ENCODE measurements at places on chromosomes 2 and 18.

DNA sequence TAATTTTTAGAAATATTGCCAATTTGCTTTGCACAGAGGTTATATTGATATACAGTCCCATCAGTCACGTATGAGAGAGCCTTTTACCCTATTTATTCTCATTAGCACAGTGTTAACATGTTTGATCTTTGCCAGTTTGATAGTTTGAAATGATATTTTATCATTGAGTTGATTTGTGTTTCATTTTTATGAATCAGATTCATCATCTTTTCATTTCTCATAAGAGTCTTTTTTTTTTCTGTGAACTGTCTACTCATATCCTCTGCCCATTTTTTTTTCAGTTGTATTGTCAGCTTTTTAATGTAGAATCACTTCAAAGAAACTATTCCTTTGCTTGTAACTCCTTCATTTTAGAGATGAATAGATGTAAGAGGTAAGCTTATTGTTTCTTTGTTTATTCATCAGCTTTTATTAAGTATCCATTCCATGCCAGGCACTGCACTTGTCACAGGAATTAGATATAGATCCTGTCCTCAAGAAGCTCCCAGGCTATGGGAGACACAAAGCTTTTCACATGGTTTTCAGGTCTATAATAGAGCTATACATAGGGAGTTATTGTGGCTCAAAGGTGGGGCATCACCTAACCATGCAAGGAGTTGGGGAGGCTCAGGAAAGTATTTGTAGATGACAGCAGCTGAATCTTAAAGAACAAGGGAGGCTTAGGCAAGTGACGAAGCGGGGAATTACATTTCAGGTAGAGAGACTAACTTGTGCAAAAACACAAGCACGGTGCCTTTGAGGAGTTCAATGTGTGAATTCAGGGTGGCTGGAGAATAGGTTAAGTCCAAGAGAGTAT lies 42.1 kb downstream of the CD28 start:
- no peak for DNase-seq

GRCh38 chr2:180205621-180206235 lies 198.6 kb upstream of the CWC22 start:
- no peak for DNase-seq

DNA sequence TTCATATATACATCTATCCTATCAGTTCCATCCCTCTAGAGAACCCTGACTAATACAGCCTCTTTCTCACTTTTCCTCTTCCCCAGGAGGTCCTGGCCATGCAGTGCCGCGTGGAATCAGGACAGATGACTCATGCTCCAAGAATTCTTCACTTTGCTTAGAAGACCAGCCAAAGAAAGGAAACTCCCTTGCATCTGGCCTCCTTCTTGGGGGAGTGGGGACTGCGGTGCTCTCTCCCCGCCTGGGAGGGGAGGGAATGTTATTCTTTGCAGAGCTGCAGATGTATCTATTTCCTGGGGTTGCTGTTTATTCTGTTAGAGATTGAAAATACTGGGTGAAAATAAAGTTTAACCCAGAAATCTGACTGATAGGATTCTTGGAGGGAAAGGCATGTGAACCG lies 111.5 kb upstream of the SH3BP4 start:
- no peak for DNase-seq

DNA sequence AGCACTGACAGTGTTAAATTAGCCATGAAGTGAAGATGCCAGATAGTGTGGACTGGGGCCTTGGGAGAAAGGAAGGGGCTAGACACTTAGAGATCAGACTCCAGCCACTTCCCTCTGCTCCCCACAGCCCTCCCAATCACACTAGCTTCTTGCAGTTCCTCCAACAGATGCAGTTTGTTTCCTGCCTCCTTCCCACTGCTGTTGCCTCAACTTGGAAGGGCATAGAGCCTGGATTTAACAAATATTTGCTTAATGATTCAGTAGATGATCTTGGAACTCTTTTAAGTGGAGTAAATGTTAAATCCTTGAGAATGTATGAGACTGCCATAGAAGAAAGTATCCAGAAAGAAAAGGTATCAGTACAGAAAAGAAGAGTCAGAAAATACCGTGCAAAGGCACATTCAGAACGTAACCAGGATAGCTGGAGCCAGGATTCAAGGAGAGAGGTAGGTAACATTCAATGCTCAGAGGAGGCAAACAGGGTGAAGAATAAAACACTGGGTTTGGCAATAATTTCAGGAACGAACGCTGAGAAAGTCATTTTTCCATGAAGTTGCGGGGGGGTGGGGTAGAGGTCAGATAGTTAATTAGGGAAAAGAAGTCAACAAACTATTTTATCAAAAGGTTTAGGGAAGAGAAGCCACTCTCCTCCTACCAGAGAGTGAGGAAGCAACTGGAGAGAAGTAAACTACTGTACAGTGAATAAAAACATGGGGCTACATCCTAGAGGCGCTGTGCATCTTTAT lies 1.3 kb upstream of the BZW1 start:
- DNase-seq = no peak

DNA sequence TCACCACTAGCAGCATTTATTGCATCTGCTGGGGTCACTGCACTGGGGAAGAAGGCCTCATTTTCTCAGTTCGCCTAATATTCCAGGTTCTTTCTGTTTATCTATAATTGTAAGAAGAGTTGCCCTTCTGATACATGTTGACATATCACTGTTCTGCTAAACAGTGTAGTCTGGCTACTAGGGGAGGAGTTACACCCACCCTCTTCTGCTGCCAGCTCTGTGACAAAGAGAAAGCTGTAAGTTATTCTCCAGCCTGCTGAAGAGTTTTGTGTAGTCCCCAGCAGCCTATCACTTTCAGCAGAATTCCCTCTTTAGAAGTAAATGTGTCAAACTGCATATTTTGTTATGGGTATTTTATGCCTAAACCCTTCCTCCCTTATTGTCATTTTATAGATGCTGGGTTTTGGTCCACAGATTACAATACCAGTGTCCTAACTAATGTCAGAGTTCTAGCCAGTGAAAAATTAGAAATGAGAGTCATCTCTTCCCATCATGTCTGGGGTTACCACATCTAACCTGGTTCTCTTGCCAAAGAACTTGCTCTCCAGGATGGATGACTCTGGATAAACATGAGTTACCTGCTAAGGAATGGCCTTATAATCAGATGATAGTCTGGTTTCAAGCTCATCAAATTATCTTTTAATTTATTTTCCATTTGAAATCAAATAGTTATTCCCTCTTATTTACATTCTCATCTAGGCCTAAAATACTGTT lies 5.6 kb upstream of the MBOAT2 start:
- DNase-seq = no peak

GRCh38 chr2:98505311-98505808 lies 60.7 kb downstream of the INPP4A start:
- DNase-seq = no peak

DNA sequence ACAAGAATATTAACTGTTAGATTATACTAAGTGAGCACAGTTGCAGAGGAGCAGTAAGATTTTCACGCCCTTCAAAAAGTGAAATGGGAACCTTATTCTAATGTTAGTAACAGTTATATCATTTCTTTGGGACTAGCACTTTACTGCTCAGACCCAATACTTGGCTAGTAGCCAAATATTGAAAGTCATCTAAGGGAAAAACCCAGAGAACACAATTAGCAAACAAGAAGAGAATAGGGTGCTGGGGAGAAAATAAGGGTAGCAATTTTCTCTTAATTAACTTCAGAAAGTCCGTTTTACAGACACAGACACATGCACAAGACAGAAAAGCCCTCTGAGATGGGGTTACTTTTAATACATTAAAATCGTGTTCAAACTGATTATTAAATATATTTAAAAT lies 71.8 kb downstream of the ID2 start:
- no peak for DNase-seq

DNA sequence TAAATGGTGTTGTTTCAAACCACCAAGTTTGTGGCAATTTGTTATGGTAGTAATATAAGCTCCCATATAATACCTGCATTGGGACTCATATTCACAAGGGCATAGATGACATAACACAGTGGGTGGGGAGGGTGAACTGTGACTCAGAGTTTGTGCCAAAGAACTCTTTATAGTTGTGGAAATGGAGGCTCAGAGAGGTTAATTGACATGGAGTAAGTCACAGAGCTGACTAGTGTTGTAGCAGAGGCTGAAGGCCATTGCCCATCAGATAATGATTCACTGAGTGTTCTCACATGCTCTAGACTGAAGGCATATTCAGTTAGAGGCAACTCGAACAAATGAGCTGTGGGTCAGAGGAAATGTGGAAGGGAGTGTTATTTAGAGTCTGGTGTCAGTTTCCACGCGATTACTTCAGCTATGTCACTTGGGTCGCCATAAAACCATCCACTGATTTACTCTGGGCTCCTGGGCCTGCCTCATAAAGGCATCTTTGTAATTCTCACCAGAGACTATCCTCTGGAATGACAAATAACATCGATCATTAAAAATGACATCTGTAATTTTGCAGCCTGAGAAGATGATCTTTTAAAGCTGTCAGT lies 264.7 kb downstream of the CCDC85A start:
- DNase-seq = no peak

DNA sequence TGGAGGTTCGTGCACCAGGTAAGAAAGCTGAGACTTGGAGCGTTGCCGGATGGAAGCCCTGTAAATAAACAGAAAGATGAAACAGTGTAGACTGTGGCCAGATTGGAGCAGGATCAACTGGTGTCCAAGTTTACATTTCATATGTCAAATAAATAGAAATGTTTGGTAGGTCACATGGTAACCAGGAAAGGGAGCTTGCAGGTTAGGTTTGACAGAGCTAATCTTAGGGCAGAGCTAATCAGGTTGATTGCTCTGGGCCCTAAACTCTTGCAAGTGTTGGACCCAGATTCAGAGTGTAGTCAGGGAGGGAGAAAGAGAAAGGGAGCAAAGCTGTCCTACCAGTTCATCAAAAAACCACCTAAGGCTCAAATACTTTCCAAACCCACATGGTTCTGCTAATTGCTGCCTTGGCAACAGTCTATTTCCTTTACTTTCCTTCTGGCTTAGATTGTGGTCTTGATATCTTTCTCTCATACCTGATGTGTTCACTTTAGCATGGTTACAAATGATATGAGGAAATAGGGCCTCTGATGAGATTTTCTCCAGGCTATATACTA lies 63.2 kb downstream of the G6PC2 start:
- no peak for DNase-seq

DNA sequence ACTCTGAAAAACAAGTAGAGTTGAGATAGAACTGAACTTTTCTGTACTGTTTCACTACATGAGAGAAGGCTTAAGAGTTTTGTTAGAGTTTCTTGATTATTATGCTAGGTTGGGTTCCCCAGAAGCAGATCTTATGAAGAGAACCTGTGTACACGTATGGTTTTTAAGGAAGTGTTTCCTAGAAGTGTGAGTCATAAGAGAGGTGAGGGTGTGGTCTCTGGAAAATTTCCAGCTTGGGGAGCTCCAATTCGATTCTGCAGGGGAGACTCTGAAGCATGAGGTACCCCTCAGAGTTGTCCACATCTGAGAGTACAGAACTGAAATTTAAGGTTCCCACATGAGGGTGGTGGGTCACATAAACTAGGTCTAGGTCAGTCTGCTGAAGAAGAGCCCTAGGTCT lies 83.3 kb upstream of the MAP2 start:
- DNase-seq = no peak

DNA sequence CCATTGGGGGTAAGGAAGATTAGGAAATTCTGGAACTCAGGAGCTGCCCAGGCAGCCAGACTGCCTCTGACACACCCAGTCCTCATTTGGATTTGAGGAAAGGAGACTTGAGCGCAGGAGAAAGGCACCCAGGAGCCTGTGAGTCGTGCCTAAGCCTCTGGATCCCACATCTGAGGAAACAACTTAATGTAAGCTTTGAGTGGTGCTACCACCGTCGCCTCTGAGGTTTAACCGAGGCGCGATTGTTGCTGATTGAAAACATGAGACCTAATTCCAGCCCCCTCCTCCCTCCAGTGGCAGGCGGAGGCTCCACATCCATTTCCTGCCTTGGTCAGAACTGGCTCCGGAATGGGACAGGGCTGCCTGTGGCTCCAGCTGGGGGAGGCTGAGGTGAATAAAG lies 176.7 kb upstream of the PKDCC start:
- no peak for DNase-seq

DNA sequence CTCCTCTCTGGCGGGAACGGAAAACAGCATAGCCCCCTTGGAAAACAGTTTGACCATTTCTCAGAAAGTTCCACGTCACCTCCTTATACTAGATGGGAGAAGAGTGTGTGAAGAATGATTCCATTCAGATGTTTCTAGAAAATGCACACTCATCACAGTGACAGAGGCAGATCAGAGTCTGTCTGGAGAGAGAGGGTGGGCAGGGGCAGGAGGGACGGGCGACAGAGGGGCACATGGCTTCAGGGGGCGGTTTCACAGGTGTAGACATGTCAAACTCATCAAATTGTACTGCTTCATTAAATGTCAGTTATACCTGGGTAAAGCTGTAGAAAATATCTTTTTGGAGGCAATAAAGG lies 88.8 kb upstream of the TAF1B start:
- no peak for DNase-seq

GRCh38 chr18:54647176-54647575 lies 56.1 kb downstream of the DYNAP start:
- DNase-seq = no peak

GRCh38 chr2:237281836-237282306 lies 132.1 kb downstream of the COL6A3 start:
- DNase-seq = no peak

DNA sequence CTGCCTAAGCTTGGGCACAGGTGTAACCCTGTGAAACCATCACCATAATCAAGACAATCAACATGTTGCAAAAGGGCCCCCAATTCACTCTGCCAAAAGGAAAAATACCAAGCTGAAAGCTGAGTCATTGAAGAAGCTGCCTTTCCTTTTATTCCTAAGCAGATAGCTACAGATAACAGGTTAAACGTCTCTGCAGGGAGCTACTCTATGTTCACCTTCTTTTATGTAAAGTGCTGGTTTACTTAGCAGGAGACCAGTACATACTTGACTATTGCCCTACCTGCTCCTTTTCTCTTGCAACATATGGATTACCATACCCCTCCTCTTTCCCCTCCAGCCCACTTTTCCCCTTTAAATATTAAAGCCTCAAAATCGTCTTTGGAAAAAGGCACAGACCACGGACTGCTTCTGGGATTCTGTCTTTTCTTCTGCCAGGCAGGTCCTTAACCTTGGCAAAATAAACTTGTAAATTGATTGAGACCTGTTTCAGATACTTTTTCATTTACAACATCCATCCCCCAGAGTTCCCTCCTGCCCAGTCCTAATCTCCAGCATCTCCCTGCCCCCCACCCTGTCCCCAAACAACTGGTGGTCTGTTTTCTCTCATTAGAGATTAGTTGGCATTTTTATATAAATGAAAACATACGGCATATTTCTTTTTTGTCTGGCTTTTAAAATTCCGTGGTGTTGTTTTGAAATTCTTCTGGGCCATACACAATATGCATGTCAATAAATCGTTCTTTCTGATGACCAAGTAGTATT lies 37.8 kb upstream of the LDLRAD4 start:
- DNase-seq = no peak

DNA sequence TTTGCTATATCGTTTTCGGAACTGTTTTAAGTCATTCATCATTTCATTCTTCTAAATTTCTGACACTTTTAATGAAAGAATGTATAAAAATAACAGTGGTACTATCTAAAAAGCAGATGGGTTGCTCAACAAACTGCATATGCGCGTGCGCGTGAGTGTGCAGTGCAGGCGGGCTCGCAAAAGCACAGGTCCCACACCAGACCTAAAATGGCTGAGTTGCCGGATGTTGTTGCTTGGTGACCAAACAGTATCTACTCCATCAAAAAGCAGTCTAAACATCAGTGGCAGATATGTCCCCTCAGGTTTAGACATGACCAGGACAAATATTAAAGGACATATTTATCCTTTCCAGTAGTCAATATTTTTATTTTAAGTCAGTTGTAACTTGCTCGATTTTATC lies 5.1 kb downstream of the NOL4 start:
- DNase-seq = no peak
